ENCODE measurements at places on chromosomes 7 and 10.
A peak's percentile ranks its signal among the peaks of the same experiment; 100 is the strongest.

DNA sequence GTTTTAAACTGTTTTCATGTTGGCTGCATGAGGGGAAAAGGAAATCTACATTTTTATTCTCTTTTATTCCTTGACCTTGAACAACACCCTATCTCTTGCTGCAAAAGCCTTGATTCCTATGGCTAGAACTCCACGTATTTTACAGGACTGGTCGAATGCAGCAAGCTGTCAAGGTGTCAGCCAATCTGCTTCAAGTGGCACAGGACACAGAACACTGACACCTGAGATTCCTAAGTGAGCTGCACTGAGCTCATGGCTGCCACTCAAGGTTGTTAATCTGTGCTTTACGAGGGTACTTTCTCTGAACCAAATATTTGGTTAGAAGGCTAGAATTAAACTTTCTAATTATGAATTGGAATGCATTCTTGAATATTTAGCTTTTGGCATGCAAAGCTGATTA lies 349.7 kb upstream of the COBL start:
- DNase-seq: no peak

DNA sequence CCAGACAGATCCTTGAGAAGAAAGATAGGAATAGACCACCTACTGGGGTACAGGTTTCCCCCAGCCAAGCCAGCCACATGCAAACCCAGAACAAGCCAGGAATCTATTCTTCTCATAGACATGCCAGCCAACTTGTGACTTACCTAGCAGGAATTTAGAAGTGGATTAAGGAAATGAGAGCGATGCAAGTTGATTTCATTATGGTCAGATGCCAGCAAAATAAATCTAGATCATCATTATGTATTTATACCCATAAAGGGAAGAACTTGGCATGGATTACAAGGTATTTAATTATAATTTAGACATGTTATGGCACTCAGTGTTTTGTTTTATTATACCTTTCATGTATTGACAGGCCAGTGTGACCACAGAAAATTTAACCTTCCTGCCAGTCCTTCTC lies 32.8 kb downstream of the SLC35G1 start:
- no peak for DNase-seq

DNA sequence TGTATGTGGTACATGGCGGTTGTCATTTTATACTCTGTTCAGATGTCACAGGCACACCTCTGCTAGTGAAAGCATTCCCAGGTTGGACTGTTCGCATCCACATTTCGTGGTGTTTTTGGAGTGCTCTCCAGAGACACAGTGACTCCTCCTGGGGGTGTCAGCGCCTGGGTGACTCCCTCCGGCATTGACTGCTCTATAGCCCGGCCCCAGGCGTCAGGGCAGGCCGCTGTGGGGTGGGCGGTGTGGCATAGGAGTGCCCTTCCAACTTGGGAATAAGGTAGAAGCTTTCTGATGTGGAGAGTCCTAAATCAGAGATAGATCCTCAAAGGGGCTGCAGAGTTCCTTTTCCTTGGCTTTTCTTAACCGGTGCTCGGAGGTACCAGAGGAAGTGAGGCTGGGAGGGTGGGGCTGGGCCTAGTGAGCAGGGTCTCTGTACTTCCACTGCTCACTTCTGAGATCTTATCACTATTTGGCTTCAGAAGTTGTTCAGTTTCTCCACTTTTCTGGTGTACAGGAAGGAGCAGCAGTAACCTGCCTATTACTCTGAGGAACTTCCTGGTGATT lies 32.3 kb downstream of the CCNY start:
- peak; percentile 21 for DNase-seq

DNA sequence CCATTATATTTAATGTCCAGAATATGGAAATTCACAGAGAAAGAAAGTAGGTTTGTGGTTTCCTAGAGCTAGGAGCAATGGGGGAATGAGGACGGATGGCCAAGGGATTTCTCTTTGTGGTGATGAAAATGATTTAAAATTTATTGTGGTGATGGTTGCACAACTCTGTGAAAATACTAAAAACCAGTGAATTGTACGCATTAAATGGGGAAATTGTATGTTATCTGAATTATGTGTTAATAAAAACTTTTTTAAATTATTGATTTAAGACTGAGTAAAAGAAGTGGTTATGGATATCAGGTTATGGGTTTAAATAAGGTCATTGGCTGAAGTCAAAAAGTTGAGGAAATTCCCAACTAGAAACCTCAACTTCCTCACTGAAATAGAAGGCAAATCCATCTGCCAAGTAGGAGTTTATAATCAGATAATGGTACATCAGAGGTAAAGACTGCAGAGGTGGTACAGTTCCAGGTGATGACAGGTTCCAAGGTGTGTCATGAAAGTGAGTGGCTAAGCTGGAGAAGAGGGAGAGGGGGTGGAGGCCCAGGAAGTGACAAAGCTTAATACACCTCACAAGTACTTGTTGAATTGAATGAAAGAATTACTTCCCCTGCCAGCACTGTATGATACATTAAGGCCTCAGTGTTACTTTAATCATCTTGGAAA lies 68.9 kb upstream of the CCDC71L start:
- no peak for DNase-seq

DNA sequence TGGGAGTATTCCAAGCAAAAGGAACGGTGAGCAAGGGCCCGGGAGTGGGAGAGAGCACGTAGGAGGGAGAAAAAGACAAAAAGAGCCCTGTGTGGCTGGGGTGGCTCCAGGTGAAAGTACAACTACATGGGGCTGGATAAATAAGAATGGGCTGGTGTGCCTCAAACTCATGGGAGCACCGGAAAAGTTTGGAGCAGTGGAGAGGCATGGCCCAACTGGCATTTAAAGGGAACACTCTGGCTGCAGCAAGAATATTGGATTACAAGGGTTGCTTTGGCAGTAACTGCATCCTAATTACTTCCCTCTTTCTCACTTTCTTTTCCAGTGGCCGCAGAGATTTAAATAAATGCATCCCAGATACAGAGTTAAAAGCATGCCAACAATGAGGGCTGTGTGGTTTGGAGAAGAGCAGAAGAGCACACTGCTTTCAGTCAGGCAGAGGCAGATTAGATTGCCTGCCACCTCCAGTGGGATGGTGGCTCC lies 39.1 kb upstream of the HERPUD2 start:
- DNase-seq: no peak

- no peak for DNase-seq
These were observed 116.0 kb downstream of the GRK5 start for GRCh38 chr10:119323085-119324016.

DNA sequence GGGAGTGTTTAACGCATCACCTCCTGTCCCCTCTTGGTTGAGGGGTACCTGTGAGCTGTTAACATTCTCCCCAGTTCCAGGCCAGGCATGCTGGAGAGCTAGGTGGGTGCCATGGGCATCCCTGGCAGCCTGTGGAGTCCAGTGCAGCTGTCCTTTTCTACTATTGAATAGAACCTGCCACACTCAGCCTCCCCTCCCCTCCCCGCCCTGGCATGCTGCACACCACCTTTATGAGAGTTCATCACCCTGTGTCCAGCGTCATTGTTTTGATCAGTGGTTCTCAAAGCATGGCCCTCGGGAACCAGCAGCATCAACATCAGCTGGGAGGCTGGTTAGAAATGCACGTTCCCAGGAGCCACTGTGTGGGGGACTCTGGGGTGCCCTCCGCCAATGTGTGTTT lies 157.3 kb upstream of the PRR15 start:
- DNase-seq: no peak

- no peak for DNase-seq
These were observed 24.9 kb downstream of the NUDT1 start for GRCh38 chr7:2266911-2267310.

DNA sequence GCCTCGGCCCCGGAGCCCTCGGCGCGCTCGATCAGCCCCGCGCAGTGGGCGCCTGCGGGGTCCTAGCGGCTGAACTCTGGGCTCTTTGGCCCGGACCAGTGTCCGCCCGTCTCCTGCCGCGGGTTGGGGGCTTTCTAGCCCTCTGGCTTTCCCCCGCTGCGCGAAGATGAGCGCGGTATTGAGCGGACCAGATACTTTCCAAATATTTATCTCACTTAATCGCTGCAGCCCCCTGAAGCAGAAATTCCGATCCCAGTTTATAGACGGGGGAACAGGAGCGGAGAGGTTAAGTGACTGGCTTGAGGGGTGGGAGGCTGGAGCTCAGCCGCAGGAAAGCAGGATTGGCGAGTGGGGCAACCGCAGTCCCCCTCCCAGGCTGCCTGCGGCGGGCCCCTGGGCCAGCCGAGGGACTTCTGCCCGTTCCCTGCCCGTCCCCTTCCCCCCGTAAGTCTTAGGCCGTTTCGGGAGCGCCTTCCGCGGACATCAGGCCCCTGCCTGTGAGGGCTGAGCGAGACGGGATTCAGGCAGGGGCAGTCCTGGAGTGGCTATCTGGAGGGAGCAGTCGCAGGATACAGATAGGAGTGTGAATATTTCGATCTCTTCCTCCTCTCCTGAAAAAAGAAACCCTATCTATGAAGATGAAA lies 565 bp downstream of the STRIP2 start:
- DNase-seq: peak; percentile 66

GRCh38 chr7:151978616-151979015 lies 22.4 kb downstream of the GALNTL5 start:
- no peak for DNase-seq

DNA sequence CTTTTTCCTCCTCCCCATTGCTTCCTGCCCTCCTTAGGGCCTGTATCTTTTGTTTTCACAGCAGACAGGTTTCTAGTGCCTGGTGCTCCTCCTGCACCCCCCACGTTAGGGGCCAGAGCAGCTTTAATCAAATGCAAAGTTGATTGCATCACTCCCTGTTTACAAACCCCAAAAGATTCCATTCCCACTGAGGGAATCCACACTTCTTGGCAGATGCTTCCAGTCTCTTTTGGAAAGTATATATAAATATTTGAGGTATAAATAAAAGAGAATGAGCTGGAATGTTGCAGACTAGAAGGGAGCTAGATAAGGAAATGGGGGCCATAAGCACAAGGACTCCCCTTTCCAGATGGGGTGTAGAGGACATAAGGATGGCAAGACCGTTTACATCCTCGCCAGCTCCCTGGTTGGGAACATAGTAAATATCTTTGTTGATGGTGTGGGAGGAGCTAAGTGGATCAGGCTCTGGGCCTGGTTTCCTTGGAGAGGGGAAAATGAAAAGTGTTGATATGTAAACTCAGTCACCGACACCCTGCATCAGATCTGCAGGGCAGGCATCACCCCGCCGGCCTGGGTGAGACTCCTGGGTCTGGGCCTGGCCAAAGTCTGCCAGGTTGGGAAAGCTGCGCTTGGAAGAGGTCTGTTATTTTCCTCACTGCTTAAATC lies 6.2 kb downstream of the RARRES2 start:
- no peak for DNase-seq

DNA sequence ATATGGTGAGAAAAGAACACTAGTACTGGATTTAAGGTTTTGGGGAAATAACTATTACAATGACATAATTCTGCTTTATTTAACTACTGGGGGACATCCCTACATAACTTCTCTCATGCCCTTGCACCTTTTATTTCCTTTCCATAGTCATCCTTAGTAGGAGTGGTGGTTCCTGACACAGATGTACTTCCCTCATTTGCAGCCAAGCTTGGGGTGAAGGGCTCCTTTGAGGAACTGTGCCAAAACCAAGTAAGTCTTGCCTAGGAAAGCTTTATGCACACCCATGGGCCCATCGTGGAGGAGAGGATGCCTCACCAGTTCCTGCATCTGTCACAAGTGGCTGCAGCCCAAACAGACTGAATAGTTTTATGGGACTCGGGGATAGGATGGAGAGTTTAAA lies 20.6 kb downstream of the ZDHHC6 start:
- no peak for DNase-seq

DNA sequence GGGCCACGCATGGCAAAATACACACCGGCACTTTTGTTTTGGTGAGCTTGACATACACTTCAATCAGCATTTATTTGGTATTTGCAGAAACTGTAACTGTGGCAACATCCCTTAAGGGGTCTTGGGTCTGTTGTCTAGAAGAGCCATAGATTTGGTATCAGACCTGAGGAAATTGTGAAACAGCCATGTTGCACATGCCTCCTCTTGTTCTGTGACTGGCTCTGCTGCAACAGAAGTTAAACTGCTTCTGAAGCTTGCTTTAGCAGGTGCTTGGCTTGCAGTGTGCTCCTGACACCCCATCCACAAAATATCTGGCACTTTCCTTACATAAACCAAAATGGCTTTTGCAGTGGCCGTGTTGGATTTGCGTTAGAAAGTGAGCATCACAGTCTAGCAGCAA lies 247.3 kb downstream of the GATA3 start:
- DNase-seq: no peak

GRCh38 chr7:333393-333764 lies 43.4 kb downstream of the FOXL3 start:
- no peak for DNase-seq

DNA sequence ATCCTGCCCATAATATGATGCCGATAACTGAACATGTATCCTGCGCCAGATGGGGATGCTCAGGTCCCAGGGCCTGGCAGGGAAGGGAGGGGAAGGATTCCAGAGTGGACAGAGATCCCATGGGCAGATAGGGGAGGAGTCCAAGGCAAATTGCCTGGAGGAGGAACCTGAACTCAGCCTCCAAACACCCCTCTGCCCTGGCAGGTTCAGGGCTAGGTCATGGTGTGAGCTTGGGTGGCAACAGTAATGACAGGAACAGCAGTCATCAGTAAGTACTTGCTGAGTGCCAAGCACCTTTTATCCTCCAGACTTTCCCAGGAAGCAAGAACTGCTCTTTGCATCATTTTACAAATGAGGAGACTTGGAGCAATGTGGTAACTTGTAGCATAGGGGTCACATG lies 3.8 kb upstream of the PALD1 start:
- no peak for DNase-seq

- DNase-seq: no peak
These were observed 259.8 kb upstream of the AOAH start for GRCh38 chr7:36984041-36984521.

GRCh38 chr10:98423691-98424120 lies 8.7 kb upstream of the PYROXD2 start:
- no peak for DNase-seq

DNA sequence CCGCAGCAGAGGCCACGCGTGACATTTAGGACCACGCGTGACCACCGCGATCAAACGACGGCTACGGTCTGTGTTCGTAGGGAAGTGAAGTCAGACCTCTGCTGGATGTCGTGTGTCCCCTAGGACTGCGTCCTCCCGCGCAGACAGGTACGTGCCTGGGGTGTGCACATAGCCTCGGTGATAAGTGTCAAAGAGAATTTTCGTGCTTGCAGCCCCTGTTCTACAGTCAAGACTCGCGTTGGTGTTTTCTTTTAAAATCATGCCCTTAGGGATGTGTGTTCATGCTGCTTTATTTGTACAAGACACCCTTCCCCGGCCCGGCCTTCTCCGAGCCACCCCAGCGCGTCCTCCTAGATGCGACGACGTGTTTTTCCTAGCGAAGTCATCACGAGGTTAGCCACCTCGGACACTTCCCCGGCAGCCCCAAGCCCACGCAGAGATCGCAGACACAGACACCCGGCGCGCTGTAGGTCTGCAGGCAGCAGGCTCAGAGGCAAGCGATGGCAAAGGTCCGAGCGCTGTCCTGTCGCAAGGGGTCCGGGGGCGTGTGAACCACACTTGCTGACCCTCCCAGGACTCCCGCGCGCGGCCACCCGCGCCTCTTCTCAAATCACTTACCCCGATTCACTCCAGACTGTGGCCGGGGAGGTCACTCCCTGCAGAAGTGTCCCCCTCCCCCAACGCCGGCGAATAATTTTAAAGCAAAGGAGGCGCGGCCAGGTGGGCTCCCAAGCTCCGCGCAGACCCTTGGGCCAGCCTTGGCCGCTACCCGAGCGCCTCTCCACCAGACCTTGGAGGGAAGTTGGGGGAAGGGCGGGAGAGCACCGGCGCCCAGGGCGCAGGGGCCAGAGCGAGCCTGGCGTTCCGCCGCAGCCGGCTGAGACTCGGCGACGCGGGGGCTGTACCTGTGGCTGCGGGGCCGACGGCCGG lies 552 bp downstream of the MKX start:
- DNase-seq: no peak

GRCh38 chr7:47143339-47143738 lies 438.6 kb downstream of the TNS3 start:
- DNase-seq: no peak

Measured in erythroblast (primary cell).